Stimulated activated CD8-positive, alpha-beta memory T cell treated with anti-CD3 and anti-CD28 coated beads, Interleukin-7, amount 100 ng/mL, for 1 hour (primary cell): ENCODE measurements at places on chromosomes 7 and 10.

- DNase-seq = no peak
These were observed 7.2 kb downstream of the UPP1 start for GRCh38 chr7:48096273-48096672.

DNA sequence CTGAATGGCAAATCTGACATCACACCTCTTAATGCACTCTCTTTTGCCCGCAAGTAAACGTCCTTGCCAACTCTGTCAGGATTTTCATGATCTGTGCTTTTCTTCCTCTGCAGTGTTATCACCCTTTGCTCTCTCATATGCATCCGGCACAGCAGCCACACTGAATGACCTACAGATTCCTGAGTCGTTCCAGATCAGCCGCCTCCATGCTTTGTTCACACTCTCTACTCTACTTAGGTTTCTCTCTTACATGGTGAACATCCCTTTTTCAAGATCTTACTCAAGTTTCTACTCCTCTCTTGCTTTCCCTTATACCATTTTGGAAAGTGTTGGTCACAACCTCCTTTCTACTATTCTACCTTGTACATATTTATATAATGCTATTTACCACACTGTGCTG lies 127.7 kb upstream of the AOAH start:
- DNase-seq = no peak

DNA sequence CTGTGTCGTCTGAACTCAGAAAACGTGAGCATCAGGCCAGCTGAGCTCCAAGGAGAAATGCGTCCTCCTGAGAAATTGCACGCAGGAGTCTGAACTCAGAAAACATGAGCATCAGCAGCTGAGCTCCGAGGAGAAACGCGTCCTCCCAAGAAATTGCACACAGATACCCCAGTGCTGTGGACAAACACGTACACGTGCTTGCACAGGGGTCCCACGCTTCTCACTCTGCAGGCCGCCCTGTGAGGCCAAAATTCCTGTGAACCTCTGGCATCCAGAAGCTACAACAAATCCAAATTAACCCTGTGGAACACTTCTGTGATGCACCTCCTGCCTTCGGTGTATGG lies 133.8 kb downstream of the WDR37 start:
- DNase-seq = no peak

DNA sequence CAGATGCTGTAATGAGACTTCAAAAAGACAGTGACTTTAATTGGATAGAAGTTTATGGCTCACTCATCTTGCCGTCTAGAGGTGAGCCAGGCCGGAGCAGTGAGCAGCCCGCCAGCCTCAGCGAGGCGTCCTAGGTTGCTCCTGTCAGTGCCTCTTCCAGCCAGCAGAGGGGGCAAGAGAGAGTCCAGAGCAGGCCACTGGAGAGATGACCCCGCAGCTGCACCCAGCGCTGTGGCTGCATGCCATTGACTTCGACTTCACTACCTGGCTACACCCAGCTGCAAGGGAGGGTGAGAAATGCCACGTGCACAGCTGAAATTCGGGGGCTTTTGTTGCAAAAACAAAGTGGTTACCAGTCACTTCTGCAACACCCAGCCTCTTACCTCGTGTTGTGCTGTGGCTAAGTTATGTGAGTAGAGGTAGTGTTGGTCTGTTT lies 26.5 kb downstream of the NUB1 start:
- peak; percentile 39 for DNase-seq

DNA sequence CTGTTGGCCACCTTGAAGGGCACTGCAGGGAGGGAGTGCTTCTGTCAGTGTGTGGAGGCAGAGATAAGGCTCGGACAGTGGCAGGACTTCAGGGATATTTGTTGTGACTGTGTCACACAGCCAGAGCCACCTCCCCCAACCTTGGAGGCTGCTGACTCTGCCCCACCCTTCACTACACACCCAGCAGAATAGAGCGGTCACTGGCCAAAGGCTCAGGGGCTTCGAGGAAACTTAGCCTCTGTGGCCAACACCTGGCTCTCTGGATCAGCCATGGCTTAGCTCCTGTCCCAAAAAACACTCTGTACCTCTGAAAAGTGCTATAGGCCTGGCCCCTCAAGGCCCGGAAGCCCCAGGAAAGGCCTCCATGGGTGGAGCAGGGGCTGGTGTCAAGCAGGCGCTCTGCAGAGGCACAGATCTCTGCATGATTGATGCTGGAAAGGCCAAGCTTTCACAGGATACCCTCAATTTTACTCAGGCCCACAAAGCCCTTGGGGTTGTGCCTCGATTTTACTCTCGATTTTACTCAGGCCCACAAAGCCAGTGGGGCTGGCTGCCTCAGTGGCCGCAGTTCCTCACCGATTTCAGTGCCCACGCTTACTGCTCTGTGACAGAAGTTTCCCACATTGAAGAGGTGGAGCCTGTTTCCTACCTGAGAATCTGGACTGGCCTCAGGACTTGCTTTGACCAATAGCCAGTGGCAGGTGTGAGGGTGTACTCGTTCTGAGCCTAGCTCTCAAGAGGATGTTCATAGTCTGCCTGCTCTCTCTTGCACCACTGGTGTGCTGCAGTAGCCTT lies 113.2 kb upstream of the GPR26 start:
- no peak for DNase-seq

- no peak for DNase-seq
These were observed 188.7 kb downstream of the ZNF716 start for GRCh38 chr7:57638666-57639065.

- no peak for DNase-seq
These were observed 132.2 kb downstream of the ANLN start for GRCh38 chr7:36521911-36522310.

- no peak for DNase-seq
These were observed 22.7 kb downstream of the EXOC4 start for GRCh38 chr7:133275446-133276095.

GRCh38 chr10:9921544-9921943 lies 1096.1 kb upstream of the CELF2 start:
- DNase-seq = no peak

- no peak for DNase-seq
These were observed 30.0 kb downstream of the NET1 start for GRCh38 chr10:5442065-5442989.

GRCh38 chr10:128213156-128213555 lies 86.9 kb upstream of the MKI67 start:
- DNase-seq = no peak

- no peak for DNase-seq
These were observed 170.8 kb downstream of the ARHGAP12 start for GRCh38 chr10:31757831-31758230.

DNA sequence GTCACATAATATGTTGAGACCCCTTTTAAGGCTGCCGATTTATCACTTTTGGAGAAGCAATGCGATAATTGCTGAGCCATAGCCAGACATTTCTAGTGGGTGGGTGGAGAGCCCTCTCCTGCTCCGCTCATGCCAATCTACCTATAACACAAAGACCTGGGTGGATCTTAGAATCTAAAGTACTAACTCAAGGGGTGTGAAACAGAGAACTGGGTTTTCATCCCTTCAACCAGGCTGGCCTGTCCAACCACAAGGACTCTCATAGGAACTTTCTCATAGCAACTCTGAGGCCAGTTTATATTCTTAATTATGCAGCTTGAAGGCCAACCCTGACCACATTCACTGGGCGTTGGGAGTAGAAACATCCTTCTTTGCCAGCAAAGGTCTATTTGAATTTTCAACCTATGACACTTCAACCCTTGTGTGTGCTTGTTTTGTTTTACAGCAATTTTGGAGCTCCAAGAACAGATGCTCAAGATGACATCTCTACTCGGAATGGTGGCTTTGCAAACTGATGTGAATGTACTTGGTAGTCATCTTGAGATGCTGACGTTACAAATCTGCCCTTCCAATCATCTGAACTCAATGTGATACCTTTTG lies 1198.2 kb upstream of the AUTS2 start:
- DNase-seq = no peak

DNA sequence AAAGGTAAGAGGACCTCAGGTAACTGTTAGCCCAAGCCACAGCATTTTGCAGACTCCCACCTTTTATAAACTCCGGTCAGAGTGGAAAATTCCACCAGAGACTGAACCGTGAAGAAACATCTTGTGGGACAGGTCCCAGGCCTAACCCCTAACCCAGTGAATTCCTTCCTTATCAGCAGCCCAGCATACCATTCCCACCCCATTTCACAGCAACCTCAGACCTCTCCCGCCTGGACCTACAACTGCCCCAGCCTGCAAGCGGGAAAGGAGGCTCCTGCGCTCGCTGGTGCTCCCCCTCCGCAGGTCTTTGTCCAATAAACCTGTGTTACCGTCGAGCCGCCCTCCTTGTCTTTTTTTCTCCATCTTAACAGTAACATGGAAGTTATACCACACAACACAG lies 736.6 kb downstream of the MAGI2 start:
- DNase-seq = no peak

DNA sequence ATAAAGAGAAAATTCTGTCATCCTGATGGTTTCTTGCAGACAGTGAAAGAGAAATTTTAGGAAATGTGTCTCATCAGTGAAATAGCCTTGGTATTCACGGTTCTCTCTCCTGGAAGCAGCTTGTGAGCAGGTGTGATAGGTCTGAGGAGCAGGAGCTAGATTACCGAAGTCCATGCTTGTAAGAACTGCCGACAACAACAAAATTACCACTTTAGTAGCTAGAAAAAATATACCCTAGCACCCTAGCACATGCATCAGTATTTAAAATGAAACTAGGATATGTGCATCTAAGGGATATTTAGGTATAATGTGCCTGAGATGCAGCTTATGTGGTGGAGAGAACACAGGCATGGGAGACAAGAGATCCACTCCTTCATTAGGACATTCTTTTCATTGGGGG lies 82.3 kb downstream of the VPS50 start:
- DNase-seq = no peak

GRCh38 chr7:73735528-73735905 lies 3.1 kb downstream of the ABHD11 start:
- no peak for DNase-seq

GRCh38 chr7:72217151-72217550 lies 195.0 kb downstream of the CALN1 start:
- DNase-seq = no peak

DNA sequence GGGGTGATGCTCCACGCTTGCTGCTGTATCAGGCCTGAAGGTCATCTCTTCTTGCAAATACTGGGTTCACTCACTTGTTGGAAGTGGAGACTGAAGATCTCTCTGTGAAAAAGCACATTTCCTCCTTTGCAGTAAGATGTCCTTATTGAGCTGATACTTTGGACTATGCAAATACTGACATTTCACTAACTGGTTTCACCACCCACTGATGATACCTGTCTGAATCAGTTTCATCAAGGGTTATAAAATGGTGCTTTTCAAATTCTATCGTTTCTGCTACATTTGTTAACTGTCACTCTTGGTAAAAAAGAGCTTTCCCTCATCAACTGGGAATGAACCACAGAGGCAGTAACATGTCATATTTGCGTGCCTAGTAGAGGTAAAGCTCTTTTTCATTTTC lies 35.5 kb downstream of the RAB19 start:
- no peak for DNase-seq

GRCh38 chr7:157662110-157662791 lies 325.4 kb downstream of the DNAJB6 start:
- no peak for DNase-seq

GRCh38 chr10:59315465-59315864 lies 46.9 kb downstream of the FAM13C start:
- DNase-seq = no peak

DNA sequence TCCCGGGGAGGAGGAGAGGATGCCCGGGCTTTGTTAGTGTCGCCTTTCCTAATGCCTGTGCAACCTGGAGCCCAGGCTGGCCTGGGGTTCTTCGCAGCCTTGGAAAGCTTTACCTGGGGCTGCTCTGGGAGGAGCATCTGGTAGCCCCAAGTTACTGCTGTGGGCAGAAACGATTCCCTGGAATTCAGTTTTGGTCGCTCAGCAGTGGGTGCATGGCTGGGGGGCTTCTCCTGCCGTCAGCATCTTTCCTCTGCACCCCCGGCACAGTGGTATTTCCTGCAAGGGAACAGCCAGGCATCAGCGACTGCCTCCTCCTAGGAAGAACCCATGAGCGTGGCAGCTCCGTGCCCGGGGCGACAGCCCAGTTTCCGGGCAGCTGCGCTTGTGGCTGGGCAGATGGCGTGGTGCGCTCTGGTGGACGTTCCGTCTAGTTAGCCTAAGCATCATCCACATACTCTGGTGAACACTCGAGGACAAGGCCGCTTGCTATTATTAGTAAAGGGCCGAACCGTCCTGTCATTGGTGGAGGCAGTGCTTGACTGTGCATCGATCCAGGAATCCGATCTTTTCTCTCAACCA lies 107.0 kb upstream of the BTBD16 start:
- DNase-seq = no peak

GRCh38 chr10:74165530-74165901 lies 14.5 kb downstream of the ADK start:
- DNase-seq = no peak

GRCh38 chr7:18320422-18320821 lies 175.1 kb upstream of the HDAC9 start:
- DNase-seq = no peak

- no peak for DNase-seq
These were observed 44.5 kb downstream of the PRTFDC1 start for GRCh38 chr10:24907956-24908355.

DNA sequence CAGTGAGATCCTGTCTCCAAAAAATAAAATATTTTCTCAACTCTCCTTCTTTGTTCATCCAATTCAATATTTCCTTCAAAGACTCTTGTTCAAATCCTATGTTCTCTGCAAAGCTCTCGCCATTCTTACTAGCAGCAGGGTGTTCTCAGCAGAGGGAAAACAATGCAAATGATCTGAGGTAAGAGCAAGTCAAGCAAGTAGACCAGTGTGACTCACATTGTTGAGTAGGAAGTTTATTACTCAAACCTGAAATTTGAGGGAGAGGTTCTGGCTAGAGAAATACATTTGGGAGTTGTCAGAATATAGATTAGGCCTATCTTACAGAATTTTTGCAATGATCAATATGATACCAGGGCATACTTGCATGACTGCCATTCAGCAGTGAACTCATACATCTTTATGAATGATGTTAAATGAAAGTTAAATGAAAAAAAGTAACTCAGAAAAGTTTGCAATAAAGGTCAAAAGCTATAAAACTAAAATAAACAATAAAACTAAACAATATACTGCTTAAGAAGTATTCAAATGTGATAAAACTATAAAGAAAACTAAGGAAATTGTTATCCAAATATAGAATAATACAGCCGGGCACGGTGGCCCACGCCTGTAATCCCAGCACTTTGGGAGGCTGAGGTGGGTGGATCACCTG lies 5.8 kb downstream of the IDE start:
- DNase-seq = no peak

DNA sequence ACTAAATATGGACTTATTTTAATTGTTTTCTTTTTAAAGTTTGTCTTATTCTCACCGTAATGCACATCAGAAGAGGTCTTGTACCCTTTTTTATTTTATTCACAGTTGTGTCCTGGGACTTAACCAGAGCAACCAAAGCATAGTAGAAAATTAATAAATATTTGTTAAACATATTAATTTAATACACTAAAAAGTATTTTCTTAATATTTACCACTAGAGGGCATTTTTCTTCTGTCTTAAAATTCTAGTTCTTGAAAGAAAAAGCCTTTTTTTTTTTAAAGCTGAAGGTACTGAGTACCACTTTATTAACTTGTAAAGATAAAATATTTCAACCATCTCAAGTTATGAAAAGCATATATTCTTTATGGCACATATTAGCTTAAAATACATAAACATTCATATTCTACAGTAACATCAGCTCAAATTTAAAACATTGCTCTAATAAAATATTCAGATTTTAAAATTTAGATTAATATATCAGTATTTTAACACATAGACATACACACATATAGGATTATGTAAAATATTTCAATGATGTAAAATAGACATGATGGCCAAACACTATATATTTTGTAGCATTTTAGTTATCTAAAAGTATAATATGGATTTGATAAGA lies 260.4 kb downstream of the SEMA3A start:
- no peak for DNase-seq

- DNase-seq = no peak
These were observed 29.7 kb downstream of the C1QL3 start for GRCh38 chr10:16491933-16492332.

GRCh38 chr7:131363719-131364118 lies 36.0 kb downstream of the MKLN1 start:
- no peak for DNase-seq
